Purkinje cell (primary cell): ENCODE measurements at places on chromosomes 1 and 21. TPM values are rescaled to one million over a fixed set of nuclear protein-coding genes. Genes with fewer than 3 reads are reported as not detected.

Gene DRAM2
- 44.7 and 49.2 TPM in 2 replicates for polyA plus RNA-seq

Gene ATP1A4
- not detected in 2 replicates for polyA plus RNA-seq

Gene ERG
- polyA plus RNA-seq: 0.04 TPM in 1 of 2 replicates, not detected in the other

Gene ROR1
- 1.7 and 2.4 TPM in 2 replicates for polyA plus RNA-seq

Gene TMOD4
- not detected in 2 replicates for polyA plus RNA-seq

Gene ADORA3
- 0.49 TPM in 1 of 2 replicates, not detected in the other for polyA plus RNA-seq

Gene FHAD1
- 2.8 TPM in 1 of 2 replicates, not detected in the other for polyA plus RNA-seq

Gene SLC26A9
- polyA plus RNA-seq: 0.36 TPM in 1 of 2 replicates, not detected in the other

Gene HUNK
- polyA plus RNA-seq: 22.5 and 27.2 TPM in 2 replicates

Gene CTNNBIP1
- 0.13 and 1.4 TPM in 2 replicates for polyA plus RNA-seq

Gene ACTN2
- 1.0 and 5.0 TPM in 2 replicates for polyA plus RNA-seq

Gene ANGPTL3
- 1.1 TPM in 1 of 2 replicates, not detected in the other for polyA plus RNA-seq

Gene TNFRSF9
- polyA plus RNA-seq: not detected in 2 replicates

Gene C1orf167
- not detected in 2 replicates for polyA plus RNA-seq

Gene CMPK1
- polyA plus RNA-seq: 104 and 112 TPM in 2 replicates

Gene TMEM54
- polyA plus RNA-seq: 3.3 and 7.1 TPM in 2 replicates

Gene LCE3D
- polyA plus RNA-seq: not detected in 2 replicates

Gene CFAP74
- polyA plus RNA-seq: 1.2 TPM in 1 of 2 replicates, not detected in the other

Gene SOAT1
- polyA plus RNA-seq: 3.9 and 4.4 TPM in 2 replicates

Gene MMP23B
- polyA plus RNA-seq: not detected in 2 replicates

Gene TMEM269
- polyA plus RNA-seq: not detected in 2 replicates
